ENCODE measurements at places on chromosomes 13 and 19. TPM values are rescaled to one million over a fixed set of nuclear protein-coding genes. Genes with fewer than 3 reads are reported as not detected.

The LHB gene
- not detected for polyA plus RNA-seq

DNA sequence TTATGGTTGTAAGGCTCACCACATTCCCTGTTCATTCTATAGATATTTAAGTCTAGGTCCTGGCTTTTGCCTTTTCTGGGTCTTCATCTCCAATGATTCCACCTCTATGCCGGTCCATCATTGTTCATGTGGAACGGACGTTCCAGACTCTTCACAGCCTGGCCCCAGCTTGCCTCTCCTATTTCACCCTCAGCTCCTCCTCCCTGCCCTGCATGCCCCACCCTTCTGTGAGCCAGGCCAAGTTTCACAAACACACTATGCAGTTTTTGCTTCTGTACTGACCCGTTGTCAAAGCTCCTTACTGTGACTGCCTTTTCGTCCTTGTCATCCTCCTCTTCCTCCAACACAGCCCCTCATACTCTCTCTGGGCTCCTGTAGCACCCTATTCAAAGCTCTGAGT is 31.3 kb downstream of the TEX26 start:
- no peak for DNase-seq

The NXNL1 gene
- polyA plus RNA-seq: not detected

DNA sequence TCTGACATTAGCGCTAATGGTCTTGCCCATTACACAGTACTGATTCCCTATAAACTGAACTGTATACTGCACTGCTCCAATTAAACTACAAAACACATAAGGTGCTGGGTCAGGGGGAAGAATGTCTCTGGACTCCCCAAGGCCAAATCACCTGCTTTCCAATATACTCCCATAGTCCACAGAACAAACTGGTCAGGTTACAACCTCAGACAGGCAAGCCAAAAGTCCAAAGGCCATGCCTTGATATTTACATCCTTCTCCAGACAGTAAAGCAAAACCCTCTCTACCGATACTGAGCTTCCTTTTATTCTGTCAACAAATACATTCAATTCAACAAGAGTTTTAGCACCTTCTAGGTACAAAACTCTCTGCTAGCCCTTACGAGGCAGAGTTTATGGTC is 8.9 kb downstream of the ZNF541 start:
- no peak for DNase-seq

GRCh38 chr13:89925107-89925506 is 1422.4 kb upstream of the MIR17HG start:
- no peak for DNase-seq

GRCh38 chr13:29589967-29590366 is 5.5 kb downstream of the SLC7A1 start:
- no peak for DNase-seq

GRCh38 chr19:38190061-38190460 is 34.0 kb downstream of the DPF1 start:
- no peak for DNase-seq

The RTBDN gene
- polyA plus RNA-seq: not detected

DNA sequence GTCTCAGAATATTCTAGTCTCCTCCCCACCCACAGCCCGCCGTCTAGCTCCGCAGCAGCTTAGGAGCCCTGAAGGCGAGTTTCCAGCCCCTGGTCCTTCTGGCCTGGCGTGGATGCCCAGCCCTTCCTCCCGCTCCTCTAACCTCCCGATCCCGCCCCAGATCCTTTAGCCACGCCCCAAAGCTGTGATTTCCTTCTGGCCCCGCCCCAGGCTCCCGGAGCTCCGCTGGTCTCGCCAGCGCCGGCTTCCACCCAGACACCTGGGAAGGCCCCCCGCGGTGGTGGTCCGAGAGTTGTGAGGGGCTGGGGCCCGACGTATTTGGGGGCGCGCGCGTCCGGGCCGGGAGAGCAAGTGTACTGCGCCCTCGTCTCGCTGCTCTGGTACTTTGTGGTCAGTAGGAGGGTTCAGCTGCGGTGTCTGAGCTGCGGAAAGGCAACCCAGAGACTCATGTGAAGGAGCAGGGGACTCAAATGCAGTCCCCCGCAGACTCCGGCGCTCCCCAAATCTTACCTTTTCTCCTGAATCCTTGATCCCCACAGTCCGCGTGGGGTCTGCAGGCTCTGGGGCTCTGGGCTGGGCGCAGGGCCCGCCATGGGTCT is at the start of gene CGB7:
TSS of gene CGB7 (minus strand) at position 114 of the 599 bp plus-strand sequence. CDS start 2,374 bp downstream, outside the sequence.
- no peak for DNase-seq

DNA sequence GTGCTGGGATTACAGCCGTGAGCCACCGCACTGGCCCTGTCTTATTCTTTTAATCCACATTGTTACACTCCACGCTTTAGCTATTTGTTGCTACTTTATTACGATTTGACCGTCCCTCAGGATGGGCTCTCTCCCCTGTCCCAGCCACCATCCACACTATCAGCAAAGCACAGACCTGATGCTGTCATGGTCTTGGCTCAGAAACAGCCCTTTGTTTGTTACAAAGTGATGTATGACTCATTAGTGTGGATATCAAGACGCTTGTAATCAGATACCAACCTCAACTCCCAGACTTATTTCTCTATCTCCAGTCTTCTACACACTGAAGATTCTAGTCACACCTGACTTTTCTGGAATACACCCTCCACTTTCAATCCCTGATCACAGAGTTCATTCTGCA is 84.6 kb upstream of the FREM2 start:
- no peak for DNase-seq

The FGF22 gene
- polyA plus RNA-seq: not detected

DNA sequence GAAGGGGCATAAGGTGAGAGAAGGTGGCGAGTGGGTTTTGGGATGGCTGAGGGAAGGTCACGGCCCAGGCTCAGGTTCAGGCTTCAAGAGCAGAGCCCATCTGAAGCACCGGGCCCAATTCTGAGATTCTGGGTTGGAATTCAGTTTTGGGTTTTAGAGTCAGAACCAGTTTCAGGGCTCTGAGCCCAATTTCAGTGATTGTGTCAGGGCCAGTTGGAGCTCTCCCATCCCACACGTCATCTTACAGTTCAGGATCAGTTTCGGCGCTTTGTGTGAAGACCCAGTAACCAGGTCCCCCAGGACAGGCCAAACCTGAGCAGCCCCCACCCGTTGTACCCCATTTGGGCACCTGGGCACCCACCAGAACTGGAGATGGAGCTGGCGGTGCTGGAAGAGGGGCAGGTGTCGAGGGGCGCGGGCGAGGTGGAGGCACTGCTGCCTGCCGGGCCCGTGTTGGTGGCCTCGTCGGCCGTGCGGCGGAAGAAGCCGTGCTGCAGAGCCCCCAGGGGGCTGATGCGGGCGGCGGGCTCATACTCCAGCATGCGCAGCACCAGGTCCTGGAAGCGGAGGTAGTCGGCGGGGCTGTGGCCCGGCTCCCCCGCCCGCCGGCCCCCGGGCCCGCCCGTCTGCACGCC is 7.5 kb downstream of the DYRK1B start:
- DNase-seq: no peak

DNA sequence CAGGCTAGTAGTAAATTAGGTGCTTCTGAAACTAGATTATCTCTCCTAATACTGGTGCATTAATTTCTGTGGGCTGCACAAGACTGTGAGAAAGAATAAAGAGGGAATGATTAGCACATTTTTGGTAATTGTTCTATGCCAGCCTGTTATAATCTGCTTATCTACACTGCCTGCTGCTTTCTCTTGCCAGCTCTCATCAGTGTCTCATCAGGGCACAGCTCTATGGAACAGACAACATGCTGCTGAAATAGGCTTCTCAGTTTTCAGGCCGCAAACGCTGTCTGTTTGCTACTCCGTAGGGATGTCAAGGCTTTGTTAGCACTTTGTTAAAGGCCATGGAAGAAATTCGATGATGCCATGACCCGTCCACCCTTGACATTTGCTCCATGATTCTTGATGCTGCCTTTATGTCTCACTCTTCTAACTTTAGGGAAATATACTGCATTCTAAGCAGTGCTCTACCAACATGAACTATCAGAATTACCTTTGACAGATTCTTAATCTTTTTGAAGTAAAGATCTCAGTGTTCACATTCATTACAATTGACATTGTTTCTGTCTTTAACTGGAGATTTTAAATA is 84.0 kb upstream of the PRR20A start:
- no peak for DNase-seq

The CGB5 gene
- polyA plus RNA-seq: not detected

The TTC9B gene
- not detected for polyA plus RNA-seq

GRCh38 chr13:24013189-24013588 is 115.9 kb upstream of the C1QTNF9B start:
- no peak for DNase-seq

GRCh38 chr13:37381502-37381901 is 217.1 kb downstream of the POSTN start:
- DNase-seq: no peak

The CPB2 gene
- not detected for polyA plus RNA-seq

DNA sequence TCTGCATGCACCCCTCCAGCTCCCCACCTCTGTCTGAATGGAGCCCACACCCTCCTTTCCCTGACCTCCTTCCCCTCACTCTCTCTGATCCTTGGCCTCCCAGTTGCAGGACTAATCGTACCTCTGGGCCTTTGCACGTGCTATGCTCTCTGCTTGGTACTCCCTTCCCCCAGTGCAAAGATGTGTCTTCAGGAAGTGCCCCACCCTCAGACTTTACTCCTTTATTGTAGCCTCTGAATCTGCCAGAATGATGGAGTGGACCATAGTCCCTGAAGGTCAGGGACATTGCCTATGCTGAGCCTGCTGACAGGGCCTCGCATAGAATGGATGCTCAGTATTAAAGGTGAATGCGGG is 1.3 kb upstream of the JUND start:
- no peak for DNase-seq

DNA sequence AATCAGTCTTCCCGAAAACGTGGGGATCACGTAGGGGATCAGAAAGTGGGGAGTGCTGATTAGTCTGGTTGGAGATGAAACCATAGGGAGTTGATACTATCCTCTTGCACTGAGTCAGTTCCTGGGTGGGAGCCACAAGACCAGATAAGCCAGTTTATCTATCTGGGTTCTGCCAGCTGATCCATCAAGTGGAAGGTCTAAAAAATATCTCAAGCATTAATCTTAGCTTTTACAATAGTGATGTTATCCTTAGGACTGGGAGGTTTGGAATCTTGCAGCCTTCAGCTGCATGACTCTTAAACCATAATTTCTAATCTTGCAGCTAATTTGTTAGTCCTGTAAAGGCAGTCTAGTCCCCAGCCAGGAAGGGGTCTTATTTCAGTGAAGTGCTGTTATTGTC is 2474.2 kb downstream of the PCDH9 start:
- DNase-seq: no peak

DNA sequence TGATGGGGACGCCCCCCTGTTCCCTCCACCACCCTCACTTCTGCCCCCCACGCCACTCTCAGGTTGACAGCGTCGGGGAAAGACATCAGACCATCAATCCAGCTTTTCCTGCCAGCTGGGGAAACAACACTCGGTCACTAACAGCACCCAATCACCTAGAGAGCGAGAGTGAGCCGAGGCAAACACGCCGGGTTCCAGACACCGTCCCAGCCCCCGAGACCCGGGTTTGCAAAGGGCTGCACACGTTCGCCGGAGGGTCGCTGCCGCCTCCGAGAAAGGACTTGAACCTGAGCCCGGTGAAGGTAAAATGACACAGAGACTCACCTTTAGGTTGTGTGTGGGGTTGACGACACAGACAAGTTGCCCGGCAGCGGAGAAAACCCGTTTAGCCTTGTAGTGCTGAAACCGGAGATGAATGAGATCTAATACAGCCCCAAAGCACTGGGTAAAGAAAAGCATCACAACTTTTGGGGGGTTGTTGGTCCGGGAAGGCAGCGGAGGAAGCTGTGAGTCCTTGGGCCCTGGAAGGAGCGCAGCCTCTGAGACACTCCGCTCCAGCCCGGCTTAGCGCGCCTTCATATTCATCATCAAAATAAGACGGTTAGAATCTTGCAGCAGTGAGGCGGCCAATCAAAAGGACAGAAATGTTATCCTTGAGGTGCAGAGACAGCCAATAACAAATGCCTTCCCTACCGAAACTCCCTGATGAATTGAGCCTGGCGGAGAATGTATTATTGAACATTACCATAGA is at the start of gene SIAH3:
TSS of gene SIAH3 (minus strand) at position 583 of the 751 bp plus-strand sequence. CDS start at position 459, 124 bp downstream.
- DNase-seq: no peak

DNA sequence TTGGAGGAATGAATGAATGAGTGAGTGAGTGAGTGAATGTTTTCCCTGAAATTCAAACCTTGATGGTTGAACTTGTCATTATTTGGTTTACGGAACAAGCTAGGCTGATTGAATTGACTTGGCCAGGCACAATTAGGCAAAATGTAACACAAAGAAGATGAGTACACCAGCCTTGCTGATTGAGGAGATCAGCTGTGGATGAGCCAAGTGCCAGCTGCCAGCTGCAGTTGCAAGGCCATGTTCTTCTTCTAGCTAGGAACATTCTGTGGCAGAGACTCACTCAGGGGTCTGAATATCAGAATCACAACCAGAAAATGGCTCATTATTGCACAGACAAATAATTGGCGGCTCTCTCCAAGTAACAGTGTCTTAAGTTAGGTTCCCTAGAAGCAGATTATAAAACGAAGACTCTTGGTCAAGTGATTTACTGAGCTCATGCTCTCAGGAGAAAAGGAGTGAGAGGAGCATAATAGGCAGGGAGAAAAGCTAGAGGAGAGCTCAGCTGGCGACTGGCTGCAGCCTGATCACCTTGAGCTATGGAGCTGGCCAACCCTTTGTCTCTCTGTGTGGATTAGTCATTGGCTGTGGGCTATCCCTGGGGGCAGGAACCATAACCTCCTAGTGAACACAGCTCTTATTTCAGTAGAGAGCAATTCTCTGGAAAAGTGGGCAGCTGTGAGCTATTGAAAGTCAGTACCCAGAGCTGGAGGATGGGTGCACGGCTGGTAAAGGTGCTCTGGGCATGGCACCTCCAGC is 225.3 kb upstream of the SERP2 start:
- DNase-seq: no peak

The SELENOV gene
- polyA plus RNA-seq: not detected

- DNase-seq: no peak
Observed at GRCh38 chr13:55106509-55106908, 2034.2 kb upstream of the PRR20A start.

DNA sequence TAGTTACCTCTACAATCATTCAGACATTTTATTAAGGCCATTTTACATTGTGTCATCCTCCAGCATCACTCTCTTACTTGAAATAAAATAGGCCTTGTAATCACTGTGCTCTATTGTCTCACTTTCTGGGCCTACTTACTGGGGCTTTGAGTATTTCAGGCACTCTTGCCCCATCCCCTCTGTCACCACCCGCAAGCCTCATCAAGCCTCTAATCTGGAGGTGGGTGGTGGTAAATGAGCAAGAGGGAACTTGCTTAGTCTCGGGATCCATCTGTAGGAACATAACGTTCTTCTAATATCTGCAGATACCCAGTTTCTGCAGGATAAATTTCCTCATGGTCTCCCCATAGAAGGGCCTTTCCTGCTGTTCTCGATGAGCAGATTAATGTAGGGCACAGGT is 19.4 kb upstream of the GPR18 start:
- DNase-seq: no peak

- no peak for DNase-seq
Observed at GRCh38 chr19:4939466-4939865, 29.4 kb upstream of the KDM4B start.

GRCh38 chr19:40750874-40751537 is at the start of gene SNRPA:
TSS of gene SNRPA (plus strand) at chr19:40751203. CDS start at chr19:40751409, 206 bp downstream.
- peak; percentile 88 for DNase-seq

The RYR1 gene
- polyA plus RNA-seq: 0.04 TPM

The ATP8B3 gene
- polyA plus RNA-seq: 4.6 TPM

- no peak for DNase-seq
Observed at GRCh38 chr13:35127466-35127865, 185.4 kb downstream of the NBEA start.
